Heart right ventricle (tissue), 16 donors: ENCODE measurements at places on chromosomes 3 and 15. TPM values are rescaled to one million over a fixed set of nuclear protein-coding genes. Genes with fewer than 3 reads are reported as not detected.

ADCY5 gene
- total RNA-seq = 117 TPM

LDHAL6B gene
- total RNA-seq = not detected

CAND2 gene
- 61.0 TPM for total RNA-seq

EOMES gene
- total RNA-seq = not detected
